ENCODE measurements at places on chromosomes 16 and 17.

- DNase-seq = no peak
Measured at GRCh38 chr16:11363927-11364258, 18.6 kb downstream of the RMI2 start.

- no peak for DNase-seq
Measured at GRCh38 chr17:82049521-82049971, 2.1 kb downstream of the RFNG start.

DNA sequence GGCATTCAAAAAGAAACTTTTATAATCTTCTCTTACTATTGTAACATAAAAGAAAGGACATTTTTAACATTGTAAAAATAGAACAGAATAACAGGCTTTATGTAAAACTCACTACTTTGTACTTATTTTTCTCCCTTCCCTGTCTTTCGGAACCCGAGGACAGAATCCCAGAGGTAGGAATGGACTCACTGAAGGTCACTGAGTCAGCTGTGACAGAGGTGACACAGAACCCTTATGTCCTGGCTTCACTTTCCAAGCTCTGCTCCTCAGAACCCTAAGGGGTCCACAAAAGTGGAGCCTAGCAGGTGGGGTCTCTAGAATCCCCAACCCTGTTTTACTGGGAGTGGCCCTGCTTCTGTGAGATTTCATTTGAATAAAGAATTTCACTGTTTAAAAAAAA lies 3.7 kb downstream of the KCTD13 start:
- no peak for DNase-seq

GRCh38 chr16:8620535-8620934 lies 963 bp upstream of the METTL22 start:
- DNase-seq = no peak

GRCh38 chr17:81672504-81672903 lies 6.0 kb downstream of the CCDC137 start:
- no peak for DNase-seq

Data from NCI-H510A treated with DMSO at 0.1 percent for 48 hours (cell line).